ENCODE measurements at places on chromosomes 1 and 21.
A peak's percentile ranks its signal among the peaks of the same experiment; 100 is the strongest.

DNA sequence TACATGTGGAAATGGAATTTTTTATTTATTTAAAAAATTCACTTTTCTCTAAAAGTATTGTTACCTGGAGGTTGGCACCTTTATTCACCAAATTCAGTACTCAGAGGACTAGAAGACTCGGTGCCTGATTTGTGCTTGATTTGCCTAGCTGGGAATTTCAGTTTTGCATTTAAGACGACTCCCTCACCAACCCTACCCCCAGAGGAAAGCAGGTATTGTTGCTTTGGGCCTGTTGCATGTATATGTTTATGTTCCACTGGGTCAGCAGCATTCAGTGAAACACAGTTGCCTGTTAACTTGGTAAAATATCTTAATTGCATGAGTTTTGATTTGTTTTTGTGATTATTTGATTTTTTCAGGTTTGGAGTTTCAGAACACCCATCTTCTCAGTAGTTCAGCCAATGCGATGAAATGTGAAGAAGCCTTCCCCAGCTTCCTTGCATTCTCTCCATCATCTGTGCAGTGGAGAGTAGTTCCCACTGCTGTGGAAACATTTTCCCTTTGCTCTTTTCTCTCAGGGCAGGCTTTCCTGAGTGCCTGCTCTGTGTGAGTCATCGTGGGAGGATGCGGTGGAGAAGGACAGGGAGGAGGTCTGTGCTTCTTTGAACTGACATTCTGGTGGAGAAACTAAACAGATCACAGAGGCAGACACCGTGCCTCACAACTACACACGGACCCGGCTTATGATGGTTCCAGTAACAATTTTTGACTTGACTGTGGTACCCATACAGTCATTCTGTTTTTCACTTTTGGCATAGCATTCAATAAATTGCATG, 6.4 kb downstream of the ADARB1 start:
- peak; percentile 76 for DNase-seq

GRCh38 chr21:24829397-24829796, 777.9 kb downstream of the MRPL39 start:
- no peak for DNase-seq

GRCh38 chr1:191752342-191752741, 405.9 kb upstream of the RGS18 start:
- DNase-seq: no peak

DNA sequence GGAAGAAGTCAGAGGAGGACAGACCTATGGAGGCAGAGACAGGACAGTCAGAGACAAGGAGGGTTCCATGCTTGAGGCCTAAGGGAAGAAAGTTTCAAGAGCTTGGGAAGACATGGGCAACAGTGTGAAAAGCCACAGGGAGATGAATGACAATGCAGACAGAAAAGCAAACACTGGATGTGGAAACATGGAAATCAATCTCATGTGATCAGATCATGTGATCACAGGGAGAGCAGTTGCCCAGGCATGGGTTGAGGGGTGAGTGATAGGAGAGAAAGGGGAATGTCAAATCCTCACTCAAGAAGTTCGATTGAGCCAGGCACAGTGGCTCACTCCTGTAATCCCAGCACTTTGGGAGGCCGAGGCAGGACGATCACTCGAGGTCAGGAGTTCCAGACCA, 17.2 kb downstream of the PTAFR start:
- DNase-seq: no peak

DNA sequence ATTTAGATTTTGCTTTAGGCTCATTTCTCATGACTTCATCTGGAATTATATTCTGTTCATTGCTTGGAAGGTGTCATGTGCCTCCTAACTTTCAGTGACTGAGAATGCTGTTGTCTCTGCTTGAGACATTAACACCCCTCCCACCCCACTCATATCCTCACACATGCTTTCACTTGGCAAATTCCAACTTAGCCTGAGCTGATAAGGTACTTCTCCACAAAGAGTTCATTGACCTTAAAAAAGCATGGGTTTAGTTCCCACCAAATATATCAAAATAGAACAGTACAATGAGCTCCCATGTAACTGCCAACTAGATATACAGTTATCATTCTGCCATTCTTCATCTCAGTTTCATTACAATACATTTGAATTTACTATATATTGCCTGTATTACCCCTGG, 576.5 kb upstream of the ADGRL2 start:
- no peak for DNase-seq

DNA sequence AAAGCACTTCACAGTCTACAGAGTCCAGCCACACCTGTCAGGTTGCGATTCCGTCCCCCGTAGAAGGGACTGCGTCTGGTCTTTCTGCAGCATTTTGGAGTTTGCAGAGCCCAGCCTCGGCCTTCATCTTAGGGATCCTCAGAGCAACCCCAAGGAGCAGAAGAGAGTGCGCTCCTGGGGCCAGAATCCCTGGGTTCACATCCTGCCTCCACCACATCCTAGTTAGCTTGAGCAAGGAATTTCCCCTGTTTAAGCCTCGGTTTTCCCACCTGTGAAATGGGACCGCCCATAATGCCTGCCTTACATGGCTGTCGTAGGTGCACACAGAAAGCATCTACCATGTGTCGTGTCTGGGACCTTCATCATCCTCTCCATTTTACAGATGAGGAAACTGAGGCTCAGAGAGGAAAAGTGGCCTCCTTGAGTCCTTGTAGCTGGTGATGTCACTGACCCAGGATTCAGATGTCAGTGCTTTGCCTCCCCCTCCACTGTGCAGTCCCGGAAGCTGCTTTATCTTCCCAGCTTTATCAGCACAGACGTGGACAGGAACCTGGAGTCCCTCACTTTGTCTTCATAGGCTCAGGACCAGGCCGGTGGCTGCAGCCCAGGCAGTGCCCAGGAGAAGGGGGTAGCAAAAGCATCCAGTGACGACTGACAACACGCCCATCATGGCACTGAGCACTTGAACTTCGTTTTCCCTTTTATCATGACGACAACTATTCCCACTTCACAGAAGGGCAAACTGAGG, 438.5 kb downstream of the MATN1 start:
- DNase-seq: no peak

DNA sequence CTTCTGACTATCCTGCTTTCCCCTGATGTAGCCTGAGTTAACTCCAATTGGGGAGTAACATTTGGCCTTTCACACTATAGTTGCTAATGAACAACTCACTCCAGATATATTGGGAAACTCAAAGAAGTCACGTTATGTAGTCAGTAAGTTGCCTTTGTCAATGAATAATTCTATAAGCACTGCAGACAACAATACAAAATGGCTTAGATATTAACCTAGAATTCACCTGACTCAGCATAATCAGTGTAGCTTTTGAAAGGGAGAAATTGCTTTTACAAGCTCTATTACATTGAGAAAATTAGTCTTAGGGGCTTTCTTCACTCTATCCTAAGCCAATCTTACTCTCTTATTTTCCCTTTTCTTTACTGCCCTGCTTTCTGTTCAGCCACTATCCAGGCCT, 303.5 kb upstream of the NR5A2 start:
- no peak for DNase-seq

- no peak for DNase-seq
Measured at GRCh38 chr21:46486481-46487126, 27.9 kb downstream of the DIP2A start.

GRCh38 chr1:173476197-173476664, 904 bp upstream of the PRDX6 start:
- no peak for DNase-seq

DNA sequence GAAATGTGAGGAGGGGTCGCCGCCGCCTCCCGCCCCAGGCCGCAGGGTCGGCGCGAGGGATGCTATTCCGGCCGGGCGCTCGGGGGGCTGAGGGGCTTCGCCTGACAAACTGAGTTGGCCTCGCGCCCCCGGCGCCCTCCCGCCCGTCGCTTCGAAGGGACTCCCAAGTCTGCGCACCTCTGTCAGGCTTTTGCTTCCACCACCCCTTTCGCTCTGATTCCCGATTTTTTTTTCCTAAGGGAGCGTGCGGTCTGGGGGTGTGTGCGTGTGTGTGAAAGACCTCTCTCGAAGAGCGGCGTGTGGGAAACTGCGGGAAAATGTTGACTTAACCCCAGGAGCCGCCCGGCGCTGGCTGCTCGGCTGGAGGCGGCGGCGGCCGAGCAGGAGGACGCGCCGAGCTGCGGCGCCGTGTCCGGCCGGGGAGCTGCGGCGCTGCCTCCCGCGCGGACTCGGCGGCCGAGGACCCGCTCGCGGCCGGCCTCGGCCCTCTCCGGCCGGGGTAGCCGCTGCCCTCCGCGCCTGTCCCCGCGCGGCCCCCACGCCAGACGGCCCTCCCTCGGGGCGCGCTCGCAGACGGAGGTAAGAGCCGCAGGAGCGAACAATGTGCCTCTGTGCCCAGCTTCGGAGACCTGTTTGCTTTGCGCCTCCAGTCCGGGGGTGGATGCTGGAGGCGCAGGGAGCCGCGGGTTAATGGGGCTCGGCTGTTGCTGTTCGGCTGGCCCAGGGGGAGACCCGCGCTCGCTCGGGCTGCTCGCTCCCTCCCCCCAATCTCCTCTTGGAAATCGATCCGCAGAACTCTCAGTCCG, 1.1 kb downstream of the ADGRL2 start:
- no peak for DNase-seq

GRCh38 chr1:99527078-99527477, 118.8 kb upstream of the PALMD start:
- no peak for DNase-seq

DNA sequence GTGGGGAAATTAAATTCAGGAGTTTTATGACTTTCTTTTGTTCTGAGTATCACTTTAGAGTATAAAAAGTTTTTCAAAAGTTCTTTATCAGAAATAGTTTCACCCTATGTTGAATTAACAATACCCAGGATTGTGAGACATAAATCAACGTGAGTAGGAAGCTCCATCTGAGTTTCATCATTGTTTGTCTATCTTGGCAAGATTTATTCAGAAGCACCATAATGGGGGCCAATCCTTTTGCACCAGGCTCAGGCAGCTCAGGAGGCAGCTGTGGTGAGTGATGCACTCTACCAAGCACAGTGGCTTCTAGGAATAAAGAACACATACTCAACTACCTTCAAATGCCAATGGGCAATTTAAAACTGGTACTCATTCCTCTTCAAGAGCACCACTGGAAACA, 12.0 kb downstream of the CREG1 start:
- DNase-seq: no peak

DNA sequence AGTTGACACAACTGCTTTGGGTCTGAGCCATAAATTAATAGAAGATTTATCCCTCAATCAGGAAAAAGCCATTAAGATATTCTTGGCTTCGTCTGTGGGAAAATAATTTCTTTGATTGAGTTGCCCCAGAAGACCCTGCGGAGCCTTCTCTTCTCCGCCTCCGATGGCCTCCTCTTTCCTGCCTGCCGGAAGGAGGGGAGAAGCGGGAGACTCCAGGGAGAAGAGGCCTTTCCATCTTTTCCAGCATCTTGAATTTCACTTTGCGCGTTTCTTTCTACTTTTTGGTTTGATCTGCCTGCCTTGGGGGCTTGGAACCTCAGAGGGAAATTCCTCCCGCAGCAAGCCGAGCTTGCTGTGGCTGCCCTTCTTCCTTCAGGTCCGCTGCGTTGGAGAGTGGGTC, 16.8 kb downstream of the HLX start:
- no peak for DNase-seq

DNA sequence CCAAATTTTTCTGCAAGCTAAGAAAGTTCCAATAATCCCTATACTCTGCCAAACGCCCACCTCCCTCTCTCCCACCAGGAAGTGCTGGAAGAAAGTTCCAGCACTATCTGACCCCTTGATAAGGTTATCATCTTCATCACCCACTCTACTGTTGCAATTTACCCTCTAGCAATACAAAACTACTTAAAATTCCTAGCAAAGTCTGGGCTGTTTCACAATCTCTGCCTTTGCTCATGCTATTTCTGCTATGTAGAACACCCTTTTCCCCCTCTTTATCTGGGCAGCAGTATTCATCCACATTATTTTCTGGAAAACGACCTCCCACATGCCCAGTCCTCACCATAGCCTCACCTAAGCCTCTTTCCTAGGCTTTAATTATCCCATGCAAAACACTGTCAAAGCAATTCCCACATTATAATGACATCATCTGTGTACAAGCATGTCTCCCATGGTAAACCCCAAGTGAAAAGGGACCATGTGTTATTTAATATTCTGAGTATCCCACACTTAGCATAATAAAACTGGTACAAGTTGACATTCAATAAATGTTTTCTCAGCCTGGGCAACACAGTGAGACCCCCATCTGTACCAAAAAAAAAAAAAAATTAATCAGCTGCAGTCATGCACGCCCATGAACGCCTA, 12.0 kb downstream of the F11R start:
- no peak for DNase-seq

- DNase-seq: no peak
Measured at GRCh38 chr21:38988509-38989378, 183.0 kb downstream of the ETS2 start.

- no peak for DNase-seq
Measured at GRCh38 chr1:116002781-116003420, 26.6 kb downstream of the SLC22A15 start.

DNA sequence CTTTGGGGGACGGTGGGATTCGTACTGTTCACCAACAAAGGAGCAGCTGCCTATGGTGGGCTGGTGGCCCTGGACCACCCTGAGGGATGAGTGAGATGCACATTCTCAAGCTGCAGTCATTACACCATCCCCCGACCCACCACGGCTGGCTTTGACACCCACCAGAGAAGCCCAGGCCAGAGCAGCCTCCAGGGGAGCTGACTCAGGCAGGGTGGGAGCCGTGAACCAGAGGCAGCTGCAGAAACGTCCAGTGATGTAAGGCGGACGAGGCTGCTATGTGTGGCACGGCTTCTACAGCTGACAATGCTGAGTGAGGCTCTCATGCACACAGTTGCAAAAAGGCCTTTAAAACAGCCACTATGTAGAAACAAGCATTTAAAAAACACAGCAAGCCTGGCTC, 40.1 kb downstream of the CHAF1B start:
- no peak for DNase-seq

- no peak for DNase-seq
Measured at GRCh38 chr1:110488161-110488560, 30.8 kb downstream of the KCNA10 start.

DNA sequence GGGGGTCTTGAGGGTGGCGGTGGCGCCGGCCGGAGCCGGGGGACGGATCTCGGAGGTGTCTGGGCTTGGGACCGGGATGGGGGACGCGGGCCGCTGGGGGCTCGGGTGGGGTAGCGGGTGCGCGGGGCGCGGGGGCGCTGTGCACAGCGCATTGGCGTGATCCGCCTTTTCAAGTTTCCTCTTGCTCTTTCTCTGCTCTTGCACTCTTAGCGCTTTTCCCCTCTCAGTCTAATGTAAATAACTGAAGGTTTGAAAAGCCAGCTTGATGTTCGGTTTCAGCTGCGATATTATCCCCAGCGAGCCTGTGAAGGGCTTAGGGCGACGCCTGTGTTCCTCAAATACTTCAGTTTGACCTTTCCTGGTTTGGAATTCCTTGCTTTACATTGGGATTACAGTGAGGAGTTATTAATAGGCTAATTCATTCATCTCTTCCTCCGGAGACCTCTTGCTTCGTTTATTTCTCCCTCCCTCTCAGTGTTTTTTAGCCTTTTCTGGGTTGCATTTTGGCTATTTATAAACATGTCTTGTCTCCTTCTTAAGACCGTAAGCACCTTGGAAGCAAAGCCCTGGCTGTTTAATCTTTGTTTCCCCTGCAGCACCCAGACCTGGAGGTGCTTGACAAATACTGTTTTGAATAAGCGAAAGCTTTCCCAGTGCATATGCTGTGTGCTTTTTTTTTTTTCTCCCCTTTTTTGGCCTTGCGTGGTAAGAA, 693 bp downstream of the RAB4A start:
- DNase-seq: no peak

Data from H54 (cell line).